ENCODE measurements at places on chromosomes 5 and 9. TPM values are rescaled to one million over a fixed set of nuclear protein-coding genes. Genes with fewer than 3 reads are reported as not detected.

Gene TUSC1
- 3.8 TPM for total RNA-seq

Gene ASPN
- total RNA-seq = not detected

Gene FOXD4L3
- total RNA-seq = not detected

Gene SREK1IP1
- 28.8 TPM for total RNA-seq
